ENCODE measurements at places on chromosomes 16 and 17.

- DNase-seq = no peak
Measured at GRCh38 chr16:69481901-69482341, 57.5 kb downstream of the CYB5B start.

DNA sequence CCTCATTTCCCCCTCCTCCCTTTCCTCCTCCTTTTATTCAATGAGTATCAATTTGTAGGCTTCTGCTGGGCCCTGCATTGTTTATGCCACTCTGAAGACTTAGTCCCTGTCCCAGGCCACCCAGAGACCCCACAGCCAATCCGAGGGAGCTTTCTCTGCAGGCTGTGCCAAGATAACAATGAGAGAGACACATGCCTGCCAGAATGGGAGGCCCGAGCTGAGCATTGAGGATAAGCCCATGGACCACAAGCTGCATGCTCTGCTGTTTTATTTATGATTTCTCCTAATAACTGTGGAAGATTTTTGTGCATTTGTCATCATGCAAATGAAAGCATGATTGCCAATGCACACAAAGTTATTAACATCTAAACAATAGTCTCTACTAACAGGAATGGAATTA is 3.0 kb downstream of the RCVRN start:
- DNase-seq = no peak

GRCh38 chr17:386141-386876 is 33.7 kb upstream of the RPH3AL start:
- peak; percentile 14 for DNase-seq

DNA sequence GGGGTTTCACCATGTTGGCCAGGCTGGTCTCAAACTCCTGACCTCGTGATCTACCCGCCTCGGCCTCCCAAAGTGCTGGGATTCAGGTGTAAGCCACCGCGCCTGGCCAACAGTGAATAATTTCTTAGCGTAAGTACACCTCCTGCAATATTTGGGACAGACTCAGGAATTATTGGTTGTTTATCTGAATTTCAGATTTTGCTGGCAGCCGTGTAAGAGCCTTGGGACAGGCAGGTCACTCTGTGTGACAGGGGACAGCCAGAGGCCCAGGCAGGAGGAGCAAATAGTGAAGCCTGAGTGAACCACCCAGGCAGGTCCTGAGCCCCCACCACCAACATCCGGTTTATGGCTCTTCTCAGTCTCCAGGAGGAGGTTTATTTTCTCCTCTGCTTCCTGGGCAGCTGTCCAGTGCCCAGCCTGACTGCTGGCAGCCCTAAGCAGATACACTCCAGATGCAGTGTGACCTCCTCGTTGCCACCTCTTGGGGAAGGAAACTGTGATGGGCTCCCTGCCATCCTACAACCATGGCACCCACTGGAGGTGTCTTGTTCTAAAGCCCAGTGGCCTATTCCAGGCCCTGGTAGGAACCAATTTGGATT is 26.2 kb upstream of the ADORA2B start:
- DNase-seq = no peak

- peak; percentile 59 for DNase-seq
Measured at GRCh38 chr16:48609652-48610029, 339 bp downstream of the N4BP1 start.

DNA sequence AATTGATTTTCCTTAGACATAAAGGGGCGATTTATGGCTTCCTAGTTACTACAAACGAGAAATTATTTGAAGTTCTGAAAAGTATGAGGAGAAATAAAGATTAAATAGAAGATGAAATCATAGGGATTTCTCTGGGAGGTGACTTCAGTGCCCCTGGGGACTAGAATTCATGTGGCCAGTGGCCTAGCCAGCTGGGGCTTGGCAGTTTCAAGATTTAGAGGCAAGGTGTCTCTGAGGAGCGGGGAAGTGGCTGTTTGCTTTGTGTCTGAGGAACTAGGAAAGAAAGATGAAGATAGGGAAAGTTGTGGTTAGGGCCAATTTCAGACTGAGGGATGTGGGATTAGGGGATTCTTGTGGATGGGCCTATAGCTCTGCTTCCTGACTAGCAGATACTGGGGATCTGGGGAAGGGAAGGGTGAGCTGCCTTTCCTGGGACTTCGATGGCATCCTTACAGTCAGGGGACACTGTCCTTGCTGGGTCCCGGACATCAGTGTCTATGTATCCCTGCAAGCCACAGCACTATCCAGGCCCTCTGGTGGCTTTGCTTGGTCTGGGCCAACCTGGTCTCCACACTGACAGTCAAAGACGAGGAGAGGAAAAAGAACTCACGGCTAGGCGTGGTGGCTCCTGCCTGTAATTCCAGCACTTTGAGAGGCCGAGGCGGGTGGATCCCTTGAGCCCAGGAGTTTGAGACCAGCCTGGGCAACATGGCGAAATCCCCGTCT is 22.4 kb upstream of the MEOX1 start:
- DNase-seq = no peak
